ENCODE measurements at places on chromosomes 7 and 10. TPM values are rescaled to one million over a fixed set of nuclear protein-coding genes. Genes with fewer than 3 reads are reported as not detected.

The LRRC72 gene
- total RNA-seq = not detected

The AKR1D1 gene
- not detected for total RNA-seq

The ACHE gene
- total RNA-seq = 0.49 TPM

The HK1 gene
- 219 TPM for total RNA-seq

The ASB10 gene
- total RNA-seq = 35.4 TPM

The CDH23 gene
- 4.5 TPM for total RNA-seq

The ANKRD30A gene
- total RNA-seq = not detected

The GNGT1 gene
- total RNA-seq = not detected

The RNF148 gene
- not detected for total RNA-seq

The COL17A1 gene
- total RNA-seq = not detected

The GRM3 gene
- total RNA-seq = not detected

The PNLIPRP2 gene
- total RNA-seq = not detected

The CAV2 gene
- 196 TPM for total RNA-seq

The PTPRZ1 gene
- 0.80 TPM for total RNA-seq

The VIPR2 gene
- 17.5 TPM for total RNA-seq

The ARPC1A gene
- total RNA-seq = 131 TPM

The LRRC18 gene
- total RNA-seq = not detected

The ZNHIT1 gene
- total RNA-seq = 56.9 TPM

The C10orf105 gene
- 0.05 TPM for total RNA-seq

The TMEM236 gene
- 0.66 TPM for total RNA-seq

The NPSR1 gene
- not detected for total RNA-seq

The PTF1A gene
- total RNA-seq = not detected

The ADAMTS14 gene
- 0.47 TPM for total RNA-seq

The CCNY gene
- 81.1 TPM for total RNA-seq

The FOXL3 gene
- not detected for total RNA-seq

The TSPAN12 gene
- total RNA-seq = 68.7 TPM

The ATRNL1 gene
- total RNA-seq = 2.9 TPM

The TRIM73 gene
- total RNA-seq = 1.4 TPM

The CTTNBP2 gene
- total RNA-seq = 1.2 TPM

The VSTM4 gene
- 21.1 TPM for total RNA-seq

The EZH2 gene
- total RNA-seq = 0.99 TPM

All from left ventricle myocardium inferior (tissue), 1 donor.